NCI-H774 (cell line): ENCODE measurements at places on chromosomes 2 and 18.

GRCh38 chr2:203824603-203825002 is 43.0 kb upstream of the CTLA4 start:
- DNase-seq: no peak

DNA sequence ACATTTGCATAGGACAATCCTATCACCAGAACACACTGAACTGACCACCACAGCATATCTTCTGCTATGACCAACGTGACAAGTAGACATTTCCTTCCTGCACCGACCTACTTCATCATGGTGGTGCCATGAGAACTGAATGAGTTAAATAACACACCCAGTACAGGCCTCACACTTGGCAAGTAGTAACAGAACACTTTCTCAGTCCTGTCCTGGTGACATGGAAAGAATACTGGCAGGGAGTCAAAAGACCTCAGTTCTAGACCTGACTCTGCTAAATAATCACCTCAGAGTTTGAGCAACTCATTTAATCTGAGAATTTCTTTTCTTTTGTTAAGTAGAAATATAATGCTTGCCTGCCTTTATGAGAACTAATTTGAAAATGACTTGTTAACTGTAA is 186.3 kb upstream of the SMAD7 start:
- no peak for DNase-seq

DNA sequence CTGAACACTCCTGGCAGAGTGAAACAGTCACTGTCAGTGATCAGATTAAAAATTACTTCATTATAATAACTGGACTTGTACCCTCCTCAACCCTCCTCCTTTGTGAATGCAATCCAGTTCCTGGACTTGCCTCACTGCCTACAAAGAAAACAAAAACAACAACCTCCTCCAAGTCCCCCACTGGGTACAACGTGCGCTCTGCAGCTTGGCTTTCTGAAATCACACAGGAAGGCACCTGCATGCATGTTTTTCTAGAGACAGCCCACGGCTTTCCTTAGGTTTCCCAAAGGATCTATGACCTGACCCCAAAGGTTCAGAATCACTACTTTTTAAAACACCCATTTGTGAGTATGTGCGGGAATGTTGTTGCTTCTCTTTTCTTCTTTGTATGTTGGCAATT is 61.4 kb upstream of the TUBA3E start:
- DNase-seq: no peak

DNA sequence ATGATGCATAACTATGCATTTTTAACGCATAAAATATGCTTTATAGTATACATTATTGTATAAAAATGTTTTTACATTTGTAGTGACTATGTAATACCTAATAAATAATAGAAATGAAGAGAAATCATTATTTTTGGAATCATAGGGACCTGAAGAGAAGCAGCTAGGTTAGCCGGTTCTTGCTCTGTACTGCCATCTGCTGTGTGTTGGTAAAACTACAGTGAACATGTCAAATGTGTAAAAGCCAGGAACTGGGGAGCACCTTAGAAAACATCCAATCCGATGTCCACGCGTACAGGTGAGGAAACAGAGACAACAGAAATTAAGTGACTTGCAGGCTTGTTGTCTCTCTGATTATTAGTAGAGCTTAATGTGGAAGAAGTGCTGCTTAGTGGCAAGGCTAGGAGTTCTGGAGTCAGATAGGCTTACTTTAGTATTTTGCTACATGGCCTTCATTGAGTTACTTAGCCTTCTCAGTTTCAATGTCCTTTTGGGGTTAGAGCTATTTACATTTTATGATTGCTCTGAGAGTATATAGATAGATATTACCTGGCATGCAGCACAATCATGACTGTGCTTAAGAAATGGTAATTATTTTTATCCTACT is 386.5 kb downstream of the DLGAP1 start:
- DNase-seq: no peak
